ENCODE measurements at places on chromosomes 12 and 14.

DNA sequence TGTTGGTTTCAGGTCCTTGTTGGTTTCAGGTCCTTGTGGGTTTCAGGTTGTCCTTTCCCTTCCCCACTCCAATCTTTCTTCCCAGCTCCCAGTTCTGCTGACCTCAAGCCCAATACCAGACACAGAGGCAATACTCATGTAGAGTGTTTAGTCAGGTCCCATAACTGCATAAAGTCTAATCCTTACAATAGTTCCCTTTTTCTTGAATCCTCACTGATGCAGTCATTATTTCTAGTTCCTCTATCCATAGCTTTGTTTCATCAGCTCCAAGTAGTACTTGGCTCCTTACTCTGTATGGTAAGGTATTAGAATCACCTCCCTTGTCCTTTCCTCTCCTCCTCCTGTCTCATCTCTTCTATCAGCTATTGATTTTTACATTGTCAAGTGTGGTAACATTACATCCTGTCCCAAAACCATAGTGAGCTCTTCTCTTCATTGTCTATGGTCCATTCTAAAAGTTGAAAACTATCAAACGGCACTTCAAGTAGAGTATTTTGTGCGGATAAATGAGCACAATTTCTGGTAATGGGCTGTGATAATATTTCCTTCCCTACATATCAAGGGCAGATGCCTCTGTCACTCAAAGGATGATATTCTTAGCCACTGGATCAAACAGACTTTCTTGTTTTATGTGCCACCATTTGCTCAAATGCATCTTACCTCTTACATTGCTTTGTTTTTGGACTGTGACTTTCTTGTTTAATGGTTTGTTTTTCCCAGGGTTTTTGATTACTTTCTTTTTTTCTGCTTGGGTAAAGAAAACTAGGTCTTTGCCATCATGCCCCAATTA lies 57.2 kb upstream of the JDP2 start:
- no peak for DNase-seq

DNA sequence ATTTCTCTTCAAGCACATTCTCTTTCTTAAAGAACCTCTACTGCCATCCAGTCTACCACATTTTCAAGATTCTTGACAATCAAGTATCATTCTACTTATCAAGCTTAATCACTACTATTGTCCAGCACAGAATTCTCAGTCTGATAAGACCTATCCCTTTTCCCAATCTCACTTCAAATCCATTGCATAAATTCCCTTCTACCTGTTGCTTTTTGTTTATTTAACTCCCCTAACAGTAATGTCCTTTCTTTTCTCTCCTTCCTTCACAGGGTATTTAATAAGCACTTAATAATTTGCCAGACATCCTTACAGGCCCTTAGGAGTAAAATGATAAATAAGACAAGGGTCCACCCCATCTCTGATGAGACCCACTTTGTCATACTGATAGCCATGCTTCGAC lies 41.7 kb downstream of the ZFC3H1 start:
- DNase-seq, result no peak

DNA sequence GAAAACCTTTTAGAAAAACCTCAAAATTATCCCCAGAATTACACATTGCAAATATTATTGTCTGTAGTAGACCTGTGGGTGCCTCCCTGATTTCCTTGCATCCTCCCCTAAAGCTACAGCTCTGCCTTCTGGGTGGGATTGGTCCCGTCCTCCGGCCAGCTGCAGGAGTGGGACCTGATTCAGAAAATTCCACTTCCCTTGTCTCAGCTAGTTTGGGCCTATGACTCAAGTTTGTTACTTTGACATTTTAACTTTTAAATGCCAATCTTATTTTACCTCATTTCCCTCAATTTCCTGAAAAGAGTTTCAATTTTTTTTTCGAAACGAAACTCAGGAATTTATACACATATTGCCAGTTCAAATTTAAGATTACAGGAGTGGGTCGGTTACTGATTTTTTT lies 13.2 kb upstream of the SLC41A2 start:
- no peak for DNase-seq

DNA sequence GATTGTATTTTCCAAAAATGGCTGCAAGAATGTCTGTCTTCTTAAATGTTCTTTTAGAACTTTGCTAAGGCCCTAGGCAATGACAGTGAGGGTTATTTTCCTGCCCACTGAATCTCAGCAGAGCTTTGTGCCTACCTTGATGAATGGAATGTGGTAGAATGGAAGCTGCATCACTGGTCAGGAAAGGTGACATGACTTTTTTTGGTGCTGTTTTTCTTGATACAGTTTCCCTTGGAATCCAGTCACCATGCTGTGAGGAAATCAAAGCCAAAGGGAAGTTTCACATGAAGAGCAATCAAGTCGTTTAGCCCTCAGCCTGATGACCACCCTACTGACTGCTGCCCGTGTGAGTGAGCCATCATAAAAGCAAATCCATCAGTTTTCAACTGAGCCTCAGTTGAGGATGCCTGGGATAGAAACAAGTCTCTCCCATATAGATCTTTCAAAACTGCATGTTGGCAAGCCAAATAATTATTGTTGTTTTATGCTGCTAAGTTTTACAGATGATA lies 886.0 kb upstream of the FBXO33 start:
- no peak for DNase-seq

DNA sequence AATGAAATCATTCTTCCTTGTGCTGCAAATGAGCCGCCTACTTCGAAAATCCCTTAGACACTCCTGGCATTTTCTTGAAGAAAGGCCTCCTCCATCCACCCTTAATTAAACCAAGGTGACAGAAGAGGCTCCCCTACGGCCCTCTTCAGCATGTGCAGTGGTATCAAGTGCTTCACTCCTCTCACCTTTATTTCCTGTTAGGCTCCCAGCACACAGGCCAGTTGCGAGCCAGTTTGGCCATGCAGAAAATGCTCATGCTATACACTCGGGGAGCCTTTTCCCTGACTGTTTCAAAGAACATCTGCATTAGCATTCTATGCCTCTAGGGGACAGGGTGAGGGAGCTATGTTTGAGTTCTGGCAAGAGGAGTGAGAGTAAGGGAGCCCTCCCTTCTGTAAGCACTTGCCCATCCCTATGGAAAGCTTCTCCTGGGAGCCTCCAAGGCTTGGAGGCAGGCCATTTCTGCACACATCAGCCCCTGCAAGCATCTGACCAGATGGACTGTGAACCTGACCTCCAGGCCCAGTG lies 291.5 kb downstream of the RPS29 start:
- no peak for DNase-seq

- no peak for DNase-seq
Observed at GRCh38 chr12:122888232-122888752, 7.6 kb downstream of the VPS37B start.

GRCh38 chr12:48787791-48788523 lies 932 bp downstream of the ADCY6 start:
- no peak for DNase-seq

- DNase-seq, result no peak
Observed at GRCh38 chr14:75393794-75394193, 34.0 kb upstream of the JDP2 start.

DNA sequence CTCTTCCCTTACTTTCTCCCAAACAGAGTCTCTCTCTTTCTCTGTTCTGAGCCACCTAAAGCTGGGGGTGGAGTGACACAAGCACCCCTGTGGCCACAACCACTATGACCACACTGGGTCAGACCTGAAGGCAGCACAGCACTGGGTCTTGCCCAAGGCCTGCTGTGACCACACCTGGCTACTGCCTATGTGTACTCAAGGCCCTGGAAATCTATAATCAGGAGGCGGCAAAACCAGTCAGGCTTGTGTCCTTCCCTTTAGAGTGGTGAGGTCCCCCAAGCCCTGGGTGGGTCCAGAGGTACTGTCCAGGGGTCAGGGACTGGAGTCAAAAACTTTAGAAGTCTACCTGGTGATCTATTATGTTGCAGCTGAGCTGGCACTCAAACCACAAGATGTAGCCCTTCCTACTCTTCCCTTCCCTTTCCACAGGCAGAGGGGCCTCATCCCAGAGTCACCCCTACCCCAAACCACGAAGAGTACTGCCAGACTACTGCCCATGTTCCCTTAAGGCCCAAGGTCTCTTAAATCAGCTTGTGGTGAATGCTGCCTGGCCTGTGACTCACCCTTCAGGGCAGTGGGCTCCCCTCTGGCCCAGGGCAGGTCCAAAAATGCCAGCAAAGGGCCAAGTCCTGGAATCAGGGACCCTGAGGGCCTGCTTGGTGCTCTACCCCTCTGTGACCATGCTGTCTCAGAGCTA lies 179.8 kb upstream of the DYRK2 start:
- no peak for DNase-seq

DNA sequence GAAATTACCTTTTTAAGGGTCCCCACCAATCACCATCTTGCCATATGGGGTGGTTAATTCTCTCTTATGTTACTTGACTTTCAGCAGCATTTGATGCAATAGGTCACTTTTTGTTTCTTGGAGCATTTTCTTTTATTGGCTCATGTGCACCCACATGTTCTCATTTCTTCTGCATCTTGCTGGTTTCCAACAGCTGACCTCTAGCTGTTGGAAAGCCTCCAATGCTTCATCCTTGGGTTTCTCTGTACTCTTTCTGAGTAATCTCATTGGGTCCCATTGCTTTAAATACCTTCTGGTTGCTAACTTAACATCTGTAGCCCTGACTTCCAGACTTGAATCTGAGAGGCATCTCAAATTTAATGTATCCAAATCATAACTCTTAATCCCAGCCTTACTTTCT lies 116.8 kb downstream of the CRADD start:
- no peak for DNase-seq

DNA sequence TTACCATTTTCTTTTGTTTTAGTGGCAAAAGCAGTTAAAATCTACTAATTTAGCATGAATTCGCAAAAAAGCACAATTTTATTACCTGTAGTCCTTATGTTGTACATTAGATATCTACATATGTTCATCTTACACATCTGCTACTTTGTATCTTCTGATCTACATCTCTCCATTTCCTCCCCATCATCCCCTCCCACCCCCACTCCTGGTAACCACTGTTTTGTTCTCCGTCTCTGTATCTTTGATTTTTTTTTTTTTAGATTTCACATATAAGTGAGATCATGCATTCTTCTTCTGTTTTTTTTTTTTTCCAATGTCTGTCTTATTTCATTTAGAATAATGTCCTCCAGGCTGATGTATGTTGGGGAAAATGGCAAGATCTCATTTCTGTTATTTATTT lies 922.7 kb downstream of the VRK1 start:
- no peak for DNase-seq

- no peak for DNase-seq
Observed at GRCh38 chr12:39606712-39607423, 12.7 kb downstream of the ABCD2 start.

DNA sequence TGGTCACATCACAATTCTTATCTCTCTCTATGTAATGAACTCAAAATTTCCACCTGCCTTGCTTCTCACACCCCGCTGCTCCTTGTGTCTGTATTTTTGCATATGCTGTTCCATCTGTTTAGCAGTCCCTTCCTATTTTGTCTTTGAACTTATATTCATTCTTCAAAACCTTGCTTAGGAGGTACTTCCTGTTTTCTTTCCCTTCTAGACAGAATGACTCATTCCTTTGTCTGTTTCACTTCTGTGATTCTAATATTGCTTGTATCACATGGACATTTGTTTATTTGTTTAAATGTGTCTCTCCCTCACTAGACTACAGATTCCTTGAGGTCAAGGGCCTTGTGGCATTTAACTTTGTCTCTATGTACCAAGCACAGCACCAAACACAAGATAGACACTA lies 424.2 kb downstream of the ETNK1 start:
- no peak for DNase-seq

DNA sequence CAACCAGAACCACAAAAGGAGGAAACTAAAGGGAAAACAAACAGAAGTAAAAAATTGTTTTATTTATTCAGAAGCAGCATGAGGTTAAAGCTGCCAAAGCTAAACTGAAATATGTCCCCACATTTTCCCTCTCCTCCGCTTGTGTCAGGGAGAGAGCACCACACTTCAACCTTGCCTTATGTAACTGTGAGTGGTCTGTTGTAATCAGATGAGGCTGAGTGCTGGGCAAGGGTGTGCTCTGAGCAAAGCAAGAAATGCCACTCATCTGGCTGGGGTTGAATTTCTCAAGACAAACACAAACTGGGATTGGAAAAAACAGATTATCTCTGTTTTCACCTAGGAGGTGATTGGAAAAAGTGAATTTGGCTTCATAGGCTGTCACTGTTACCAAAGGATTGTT lies 12.2 kb downstream of the CAPZA3 start:
- no peak for DNase-seq

DNA sequence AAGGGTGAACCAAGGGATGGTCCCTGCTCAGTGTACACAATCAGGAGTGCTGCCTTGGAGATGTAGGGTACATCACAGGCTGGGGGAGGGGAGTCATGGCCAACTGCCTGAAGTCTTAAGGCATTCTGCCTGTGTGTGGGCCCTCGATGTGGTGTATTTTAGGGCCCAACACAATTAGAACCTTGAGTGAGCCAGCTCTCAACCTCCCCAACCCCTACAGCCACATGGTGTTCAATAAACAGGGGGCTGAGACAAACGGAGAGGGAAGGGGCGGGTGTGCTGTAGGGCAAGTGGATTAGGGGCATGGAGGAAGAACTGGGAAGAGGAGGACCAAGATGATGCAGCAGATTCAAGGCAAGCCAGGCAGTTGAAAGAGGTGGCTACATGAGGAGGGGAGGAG lies 8.6 kb upstream of the CHD4 start:
- DNase-seq, result no peak

- no peak for DNase-seq
Observed at GRCh38 chr14:73795974-73796373, 55.7 kb upstream of the PTGR2 start.

DNA sequence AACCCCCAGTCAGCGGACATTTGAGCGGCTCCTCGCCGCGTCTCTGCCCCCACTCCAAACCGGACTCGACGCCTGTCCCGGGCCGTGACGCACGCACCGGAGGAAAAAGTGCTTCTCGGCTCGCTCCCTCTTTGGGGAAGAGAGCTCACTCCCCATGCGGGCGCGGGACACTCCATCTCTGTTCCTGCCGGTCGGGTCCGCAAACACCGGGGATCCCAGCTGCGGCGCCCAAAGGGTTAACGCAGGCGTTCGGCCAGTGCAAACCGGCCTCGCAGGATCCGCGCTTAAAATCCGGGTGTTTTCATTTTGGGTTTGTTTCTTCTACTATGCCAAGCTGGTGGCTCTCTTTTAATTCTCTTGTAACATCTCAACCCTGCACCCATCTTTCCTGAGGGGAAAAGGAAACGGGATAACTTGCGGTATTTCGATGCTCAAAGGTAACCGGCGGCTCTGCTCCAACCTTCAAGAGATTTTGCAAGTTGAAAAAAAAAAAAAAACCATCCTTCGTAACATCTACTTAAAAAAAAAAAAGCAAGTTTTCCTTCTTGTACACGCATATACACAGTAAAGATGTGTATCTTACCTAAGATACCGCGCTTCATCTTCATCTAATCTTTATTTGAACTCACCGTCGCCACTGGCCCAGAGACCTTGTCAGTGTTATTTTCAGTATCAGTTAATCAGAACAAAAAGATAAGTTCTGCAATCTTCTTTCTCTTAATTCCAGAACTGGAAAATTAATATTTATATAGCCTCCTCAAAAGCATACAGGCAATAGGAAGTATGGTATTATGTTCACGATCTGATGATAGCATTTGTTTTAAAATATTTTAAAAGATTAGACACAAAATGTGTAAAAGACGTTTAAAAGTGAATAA lies 1.6 kb upstream of the ATP2B1 start:
- DNase-seq, result no peak

GRCh38 chr12:89169321-89169720 lies 183.0 kb downstream of the DUSP6 start:
- no peak for DNase-seq

Data from germinal center (tissue), 1 donor.